ENCODE measurements at places on chromosomes 4 and X. TPM values are rescaled to one million over a fixed set of nuclear protein-coding genes. Genes with fewer than 3 reads are reported as not detected.

FRMD7 gene
- total RNA-seq: not detected

PAGE4 gene
- total RNA-seq: not detected

DNA sequence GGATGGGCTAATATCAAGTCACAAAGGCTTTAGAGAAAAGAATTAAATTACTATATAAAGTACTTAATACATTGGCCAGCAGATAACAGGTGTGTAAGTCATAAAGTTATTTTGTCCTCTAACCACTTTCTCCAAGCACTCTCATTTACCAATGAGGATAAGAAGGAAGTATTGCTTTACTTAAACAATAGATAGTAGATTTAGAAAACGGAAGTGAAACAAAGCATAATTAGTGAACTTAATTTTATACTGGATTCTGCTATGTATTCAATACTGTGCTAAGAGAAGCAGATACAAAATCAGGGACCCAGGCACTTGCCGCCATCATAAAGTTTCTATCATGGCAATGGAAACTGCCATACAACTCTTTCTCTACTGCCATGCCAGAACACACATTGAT, 24.0 kb downstream of the AFM start:
- H3K4me1 ChIP-seq: no peaks in the 10 kb centered on the region
- no peak overlapping the region for H3K27ac ChIP-seq
- DNase-seq: no peak
- H3K4me3 ChIP-seq: no peak overlapping the region
- H3K27me3 ChIP-seq: no peaks in the 10 kb centered on the region

- H3K4me1 ChIP-seq: no peaks in the 10 kb centered on the region
- no peak overlapping the region for H3K4me3 ChIP-seq
- no peaks in the 10 kb centered on the region for H3K36me3 ChIP-seq
- no peak overlapping the region for H3K27ac ChIP-seq
- no peaks in the 10 kb centered on the region for H3K27me3 ChIP-seq
Observed at GRCh38 chrX:41634284-41634683, 54.5 kb upstream of the GPR34 start.
